ENCODE measurements at places on chromosomes 11 and 22. TPM values are rescaled to one million over a fixed set of nuclear protein-coding genes. Genes with fewer than 3 reads are reported as not detected.

GRCh38 chr22:42360348-42360747, 71.9 kb downstream of the NFAM1 start:
- no peak for DNase-seq

DNA sequence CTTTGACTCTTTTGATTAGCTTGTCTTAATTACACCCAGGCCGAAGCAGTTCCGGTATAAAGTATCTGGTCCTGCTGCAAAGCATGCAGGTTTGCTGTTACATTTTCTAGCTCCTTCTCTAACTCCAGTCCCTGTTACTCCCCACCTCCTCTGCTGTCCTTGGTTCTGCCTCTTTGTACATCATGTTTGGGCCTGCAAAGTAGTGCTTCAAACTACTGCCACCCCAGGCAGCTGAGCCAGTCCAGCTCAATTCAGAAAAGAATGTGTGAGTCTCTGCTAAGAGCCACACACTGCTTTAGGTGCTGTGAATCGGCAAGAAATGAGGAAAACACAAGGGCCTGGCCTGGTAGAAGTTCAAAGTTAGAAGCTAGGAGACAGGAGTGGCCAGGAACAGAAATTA, 136.0 kb downstream of the SERGEF start:
- no peak for DNase-seq

DNA sequence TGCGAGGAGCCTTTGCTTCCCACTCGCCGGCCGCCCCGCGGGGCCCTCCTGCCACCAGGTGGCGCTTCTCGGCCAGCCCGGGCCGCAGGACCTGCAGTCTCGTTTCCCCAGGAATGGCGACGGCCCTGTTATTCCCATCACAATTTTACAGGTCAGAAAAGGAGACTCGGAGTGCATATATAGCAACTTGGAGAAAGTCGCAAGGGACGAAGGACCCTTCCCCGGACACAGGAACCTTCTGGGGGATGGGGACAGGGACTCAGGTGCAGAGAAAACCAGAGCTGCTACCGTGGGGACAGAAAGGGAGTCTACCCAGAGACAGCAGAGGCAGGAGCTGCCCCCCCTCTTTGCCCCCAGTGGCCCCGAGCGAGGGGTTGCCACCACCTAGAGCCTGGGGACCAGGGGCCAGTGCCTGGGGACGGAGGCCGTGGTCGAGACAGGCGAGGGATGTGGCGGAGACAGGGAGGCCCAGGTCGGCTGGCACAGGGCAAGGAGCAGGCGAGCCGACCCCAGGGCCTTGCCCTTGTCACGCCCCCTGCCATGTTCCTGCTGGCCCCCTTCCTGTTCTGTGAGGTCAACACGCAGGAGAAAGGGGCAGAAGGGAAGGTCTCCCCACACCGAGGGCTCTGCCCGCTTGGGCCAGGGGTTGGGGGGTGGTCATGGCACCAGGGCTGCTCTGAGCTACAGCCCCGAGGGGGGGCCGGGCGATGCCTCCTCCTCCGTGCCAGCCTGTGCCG, 3.5 kb upstream of the KRTAP5-6 start:
- DNase-seq: peak; percentile 65

Gene FGF3
- total RNA-seq: not detected

Gene SSTR3
- total RNA-seq: not detected

DNA sequence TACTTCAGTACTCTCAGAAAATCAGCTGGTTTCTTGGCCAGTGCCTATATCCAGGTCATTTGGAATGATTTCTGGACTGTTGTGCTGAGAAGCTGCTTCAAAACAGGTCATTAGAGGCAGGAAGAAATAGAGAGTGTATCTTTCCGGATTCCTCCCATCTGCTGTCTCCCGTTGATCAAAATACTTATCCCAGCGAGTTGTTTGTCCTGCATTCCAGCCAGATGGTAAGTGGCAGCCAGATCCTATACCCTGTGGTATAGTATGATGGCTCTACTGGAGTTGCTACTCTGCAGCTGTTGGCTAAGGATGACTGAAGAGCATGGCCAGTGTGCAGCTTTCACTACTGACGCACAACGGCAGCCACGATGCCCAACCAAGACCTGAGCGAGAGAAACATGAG, 560.9 kb upstream of the ANO5 start:
- no peak for DNase-seq

Gene CASP5
- not detected for total RNA-seq

GRCh38 chr11:46504817-46505613, 88.8 kb downstream of the AMBRA1 start:
- no peak for DNase-seq

- DNase-seq: no peak
Measured at GRCh38 chr11:99614352-99614751, 593.6 kb downstream of the CNTN5 start.

Gene SRSF8
- 70.6 TPM for total RNA-seq

DNA sequence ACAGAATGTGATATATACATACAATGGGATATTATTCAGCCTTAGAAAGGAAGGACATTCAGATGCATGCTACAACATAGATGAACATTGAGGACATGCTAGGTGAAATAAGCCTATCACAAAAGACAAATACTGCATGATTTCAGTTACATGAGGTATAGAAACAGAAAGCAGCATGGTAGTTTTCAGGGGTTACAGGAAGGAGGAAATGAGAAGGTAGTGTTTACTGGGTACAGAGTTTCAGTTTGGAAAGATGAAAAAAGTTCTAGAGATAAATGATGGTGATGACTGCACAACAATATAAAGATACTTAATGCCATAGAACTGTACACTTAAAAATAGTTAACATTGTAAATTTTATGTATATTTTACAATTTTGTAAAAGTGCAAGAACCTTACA, 266.7 kb upstream of the C11orf87 start:
- DNase-seq: no peak

GRCh38 chr11:67062526-67063373, 6.1 kb downstream of the RHOD start:
- DNase-seq: no peak

- DNase-seq: peak; percentile 45
Measured at GRCh38 chr22:30680991-30681770, 13.5 kb upstream of the OSBP2 start.

GRCh38 chr11:66015936-66016792, 4.4 kb downstream of the CST6 start:
- DNase-seq: no peak

Gene NXPE1
- total RNA-seq: 0.29 TPM

DNA sequence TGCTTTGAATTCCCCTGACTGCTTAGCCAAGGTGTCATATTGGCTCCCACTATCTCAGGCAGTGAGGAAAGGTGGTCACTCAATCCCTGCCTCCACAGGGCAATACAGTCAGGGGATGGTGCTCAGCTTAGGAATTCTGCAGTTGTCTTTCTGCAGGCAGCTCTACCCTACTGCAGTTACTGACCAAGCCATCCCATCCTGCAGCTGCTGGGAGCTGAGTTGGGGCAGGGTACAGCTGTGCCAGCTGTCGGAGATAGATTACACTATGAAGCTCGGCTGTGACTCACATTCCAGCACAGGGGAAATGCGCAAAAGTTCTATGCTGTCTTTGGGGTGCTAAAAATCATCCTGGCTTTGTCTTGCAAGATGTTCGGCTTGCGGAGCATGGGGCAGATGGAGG, 4.4 kb upstream of the DAGLA start:
- no peak for DNase-seq

DNA sequence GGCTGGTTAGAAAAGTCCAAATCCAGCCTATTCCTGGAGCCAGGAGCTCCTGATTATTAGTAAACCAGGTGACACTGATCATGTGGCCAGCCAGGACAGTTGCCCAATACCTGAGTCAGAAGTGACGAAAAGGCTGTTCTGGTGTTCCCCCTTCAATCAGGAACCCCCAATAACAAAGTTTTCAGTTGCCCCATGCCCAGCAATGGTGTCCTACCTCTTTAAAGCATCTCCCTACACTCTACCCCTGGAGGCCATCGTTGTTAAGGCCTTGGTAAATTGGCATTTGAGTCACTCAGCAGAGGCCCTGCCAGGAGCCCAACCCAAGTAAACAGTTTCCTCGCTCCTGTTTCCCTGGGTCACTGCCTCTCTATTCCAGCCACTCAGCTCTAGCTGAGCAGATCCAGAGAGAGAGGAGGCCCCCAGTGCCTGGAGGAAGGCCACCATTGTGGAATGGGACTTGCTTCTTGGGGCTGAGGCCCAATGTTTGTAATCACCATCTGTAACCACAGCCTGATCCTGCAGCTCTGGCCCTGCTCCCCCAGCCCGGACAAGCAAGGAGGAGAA, 25.0 kb downstream of the ARHGAP1 start:
- DNase-seq: peak; percentile 76

Gene PANX3
- total RNA-seq: not detected

- peak; percentile 32 for DNase-seq
Measured at GRCh38 chr11:7638710-7639642, 34.3 kb downstream of the CYB5R2 start.

Gene PLXNB2
- 156 TPM for total RNA-seq

- DNase-seq: no peak
Measured at GRCh38 chr11:131908316-131908715, 537.9 kb downstream of the NTM start.

- DNase-seq: no peak
Measured at GRCh38 chr11:16880184-16880801, 133.9 kb downstream of the PLEKHA7 start.

Gene PTGDR2
- total RNA-seq: 0.49 TPM

GRCh38 chr11:125720781-125721180, 25.3 kb upstream of the PATE1 start:
- no peak for DNase-seq

- DNase-seq: no peak
Measured at GRCh38 chr11:5878564-5878963, 1.9 kb upstream of the OR52E4 start.

GRCh38 chr11:115242982-115243381, 261.2 kb downstream of the CADM1 start:
- DNase-seq: no peak

GRCh38 chr22:50604256-50605001, 3.8 kb downstream of the MAPK8IP2 start:
- DNase-seq: no peak

Gene APOA4
- total RNA-seq: not detected

Data from uterus (tissue), 4 donors.